MCF 10A (cell line): ENCODE measurements at places on chromosomes 4 and X.

DNA sequence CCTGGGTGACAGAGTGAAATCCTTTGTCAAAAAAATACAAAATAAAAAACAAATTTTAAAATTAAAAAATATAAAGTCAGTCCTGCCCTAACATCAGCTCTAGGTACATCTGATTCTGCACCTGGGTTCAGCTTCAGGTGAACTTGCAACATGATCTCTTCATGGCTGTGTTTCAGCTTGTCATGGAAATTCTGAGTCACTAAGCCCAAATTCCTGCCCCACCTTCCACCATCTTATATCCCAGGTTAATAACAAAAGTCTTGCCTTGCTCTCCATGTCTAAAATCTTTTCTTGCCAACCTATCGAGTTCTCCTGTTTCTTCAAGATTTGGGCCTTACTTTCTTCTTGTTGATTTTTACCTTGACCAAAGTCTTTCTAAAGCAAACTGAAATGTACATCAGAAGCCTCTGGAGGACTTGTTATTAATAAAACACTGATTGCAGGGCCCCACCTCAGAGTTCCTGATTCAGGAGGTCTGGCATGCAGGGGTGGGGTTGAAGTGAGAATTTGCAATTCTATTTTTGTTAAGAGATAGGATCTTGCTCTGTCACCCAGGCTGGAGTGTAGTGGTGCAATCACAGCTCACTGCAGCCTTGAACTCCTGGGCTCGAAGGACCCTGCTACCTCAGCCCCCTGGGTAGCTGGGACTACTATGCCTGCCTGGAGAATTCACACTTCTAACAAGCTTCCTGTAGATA is 125.8 kb upstream of the VCX3A start:
- peak; percentile 2 for DNase-seq

DNA sequence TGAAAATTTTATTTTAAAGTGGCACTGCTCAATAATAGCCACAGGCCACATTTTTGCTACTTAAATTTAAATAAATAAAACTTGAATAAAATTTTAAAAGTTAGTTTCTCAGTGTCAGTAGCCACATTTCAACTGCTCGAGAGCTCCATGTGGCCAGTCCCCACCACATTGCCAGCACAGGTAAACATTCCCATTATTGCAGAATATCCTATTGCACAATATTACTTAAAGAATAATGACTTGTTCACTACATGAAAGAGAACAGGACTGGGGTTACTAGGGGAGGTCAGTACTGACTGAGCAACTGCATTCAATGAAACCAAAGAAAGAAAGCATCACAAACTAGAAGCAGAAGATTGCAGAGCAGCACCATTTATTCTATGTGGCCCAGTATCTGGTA is 2201.6 kb upstream of the TENM3 start:
- peak; percentile 62 for DNase-seq

GRCh38 chr4:77153006-77153405 is 4.0 kb upstream of the CCNG2 start:
- DNase-seq, result no peak

DNA sequence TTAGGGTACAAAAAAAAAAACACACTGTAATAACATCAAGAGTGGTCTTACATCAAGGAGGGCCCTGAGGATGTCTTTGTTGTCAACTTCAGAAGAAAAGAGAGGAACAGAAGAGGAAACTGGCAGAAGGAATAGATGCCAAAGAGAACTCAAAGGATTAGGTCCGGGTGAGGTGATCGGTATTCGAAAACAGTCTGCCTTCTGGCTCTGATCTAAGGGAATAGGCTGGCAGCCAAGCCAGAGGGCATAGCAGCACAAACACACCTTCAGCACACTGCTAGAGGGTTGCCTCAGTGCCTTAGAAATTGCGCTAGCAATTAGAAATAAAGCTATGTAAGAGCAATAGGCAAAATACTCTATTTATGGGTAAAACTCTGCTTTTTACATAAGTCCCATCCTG is 91.4 kb upstream of the TTC29 start:
- no peak for DNase-seq

GRCh38 chrX:80021621-80022020 is 7.1 kb downstream of the TBX22 start:
- no peak for DNase-seq

DNA sequence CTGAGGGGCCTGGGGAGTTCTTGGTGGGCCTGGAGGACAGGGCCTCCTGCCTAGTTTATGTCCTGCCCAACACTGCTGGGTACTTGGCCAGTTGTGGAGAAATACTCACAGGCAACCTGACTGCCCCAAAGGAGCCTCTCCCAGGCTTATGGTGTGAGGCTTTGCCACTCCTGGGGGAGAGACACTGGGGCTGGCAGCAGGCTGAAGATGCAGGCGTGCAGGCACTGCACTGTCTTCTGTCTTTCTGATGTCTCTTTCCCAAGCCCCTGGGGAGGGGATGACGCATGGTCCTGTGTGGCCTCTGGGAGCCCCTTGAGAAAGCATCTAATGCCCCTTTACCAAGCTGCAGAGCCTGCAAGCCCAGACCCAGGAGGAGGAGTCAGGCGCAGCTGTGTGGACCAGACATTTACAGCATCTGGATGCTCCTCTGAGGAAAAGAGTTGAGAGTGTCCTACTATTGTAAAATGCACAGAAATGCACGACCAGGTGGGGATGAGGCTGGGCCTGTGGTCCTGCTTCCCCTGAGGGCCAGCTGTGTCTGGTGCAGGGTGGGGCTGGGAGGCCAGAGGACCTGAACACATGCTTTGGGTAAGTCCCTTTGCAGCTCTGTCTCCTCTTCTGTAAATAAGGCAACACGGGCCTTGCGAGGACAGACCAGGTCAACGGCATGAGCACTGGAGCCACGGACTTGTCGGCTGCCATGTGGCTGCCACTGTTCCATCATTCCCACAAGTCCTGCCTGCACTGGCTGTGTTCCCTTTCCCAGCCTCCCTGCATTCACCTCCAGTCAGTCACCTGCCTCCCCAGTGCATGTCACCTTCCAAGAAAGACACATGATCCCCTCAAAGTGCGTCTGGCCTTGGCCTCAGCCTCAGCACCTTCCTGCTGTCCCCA is 8.4 kb downstream of the TMEM271 start:
- no peak for DNase-seq

DNA sequence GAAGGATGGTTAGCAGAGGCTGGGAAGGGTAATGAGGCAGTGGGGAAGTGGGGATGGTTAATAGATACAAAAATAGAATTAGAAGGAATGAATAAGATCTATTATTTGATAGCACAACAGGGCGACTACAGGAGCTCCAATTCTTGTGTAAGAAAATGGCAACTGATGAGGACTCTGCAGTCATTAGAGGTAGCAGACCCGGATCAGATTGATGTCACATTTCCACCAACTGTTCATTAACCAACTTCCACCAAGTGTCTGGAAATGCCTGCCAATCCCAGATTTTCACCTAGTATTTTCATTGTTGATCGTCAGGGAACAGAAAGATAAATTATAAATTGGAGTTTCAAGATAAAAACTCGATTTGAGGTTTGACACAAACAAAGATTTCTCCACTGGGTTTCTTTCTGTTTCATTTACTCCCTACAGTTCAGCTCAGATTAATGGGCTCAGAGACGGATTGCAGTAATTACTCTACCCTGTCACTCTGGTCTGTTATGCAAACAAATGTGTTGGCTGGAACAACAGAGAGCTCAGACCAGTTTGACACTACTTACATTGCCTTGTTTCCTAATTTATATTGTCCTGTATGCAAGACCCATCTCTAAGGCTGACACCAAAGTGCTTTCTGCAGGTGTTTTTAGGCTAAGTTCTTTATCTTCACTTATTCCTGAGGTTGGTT is 909.2 kb upstream of the PRKX start:
- no peak for DNase-seq

DNA sequence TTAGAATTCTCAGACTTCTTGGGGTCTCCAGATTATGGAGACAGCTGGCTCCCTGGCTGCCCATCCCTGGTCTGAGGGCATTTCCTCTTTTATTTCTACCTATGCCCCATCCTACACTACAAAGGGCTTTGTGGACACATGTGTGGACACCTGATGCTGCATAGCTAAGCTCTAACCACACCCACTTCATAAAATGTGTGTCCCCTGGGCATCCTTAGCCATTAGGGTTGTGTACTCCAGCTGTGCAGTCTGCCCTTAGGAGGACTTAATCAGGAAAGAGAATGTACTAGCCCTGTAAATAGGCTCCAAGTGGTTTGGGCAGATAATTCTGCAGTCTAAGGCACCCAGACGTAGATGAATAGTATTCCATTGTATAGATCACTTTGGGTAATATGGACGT is 47.0 kb downstream of the COQ2 start:
- DNase-seq, result no peak

DNA sequence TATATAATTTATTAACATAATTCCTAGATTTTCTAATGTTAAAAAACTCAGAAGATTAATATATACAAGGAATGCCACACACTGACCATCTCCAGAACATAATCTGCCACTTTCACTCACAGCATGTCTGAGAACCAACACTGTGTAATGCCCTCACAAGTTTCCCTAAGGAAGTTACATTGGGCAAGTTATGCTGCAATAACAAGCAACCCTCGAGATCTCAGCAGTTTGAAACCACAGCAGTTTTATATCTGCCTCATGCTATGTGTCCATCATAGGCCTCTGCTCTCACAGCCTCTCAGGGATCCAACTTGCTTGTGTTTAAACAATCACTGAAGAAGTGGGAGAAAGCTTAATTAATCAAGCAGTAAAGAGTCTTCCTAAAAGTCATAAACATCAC is 250.0 kb upstream of the SLC7A11 start:
- no peak for DNase-seq

DNA sequence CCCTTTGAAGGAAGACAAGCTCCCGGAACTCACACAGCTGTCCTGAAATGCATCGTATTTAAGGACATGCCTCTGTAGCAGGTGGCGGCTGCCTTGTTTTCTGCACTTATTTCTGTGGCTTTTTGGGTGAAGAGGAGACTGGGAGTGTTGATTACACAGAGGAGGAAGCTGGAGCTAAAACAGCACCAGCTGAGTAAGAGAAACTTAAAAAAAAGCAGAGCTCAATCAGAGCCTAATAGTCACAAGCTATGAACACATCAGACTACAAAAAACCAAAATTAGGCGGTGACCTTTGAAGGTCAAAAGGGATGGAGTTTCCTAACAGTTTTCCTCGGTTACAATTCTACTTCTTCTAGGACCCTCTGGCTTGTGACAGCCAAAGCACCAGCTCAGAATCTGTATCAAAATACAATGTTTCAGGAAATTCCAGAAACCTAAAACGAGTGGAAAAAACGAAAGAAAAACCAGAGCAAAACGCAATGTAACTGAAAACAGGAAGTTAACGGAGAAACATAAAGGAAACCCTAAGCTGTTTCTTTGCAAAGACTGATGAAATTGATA is 13.5 kb downstream of the PRKX start:
- no peak for DNase-seq

DNA sequence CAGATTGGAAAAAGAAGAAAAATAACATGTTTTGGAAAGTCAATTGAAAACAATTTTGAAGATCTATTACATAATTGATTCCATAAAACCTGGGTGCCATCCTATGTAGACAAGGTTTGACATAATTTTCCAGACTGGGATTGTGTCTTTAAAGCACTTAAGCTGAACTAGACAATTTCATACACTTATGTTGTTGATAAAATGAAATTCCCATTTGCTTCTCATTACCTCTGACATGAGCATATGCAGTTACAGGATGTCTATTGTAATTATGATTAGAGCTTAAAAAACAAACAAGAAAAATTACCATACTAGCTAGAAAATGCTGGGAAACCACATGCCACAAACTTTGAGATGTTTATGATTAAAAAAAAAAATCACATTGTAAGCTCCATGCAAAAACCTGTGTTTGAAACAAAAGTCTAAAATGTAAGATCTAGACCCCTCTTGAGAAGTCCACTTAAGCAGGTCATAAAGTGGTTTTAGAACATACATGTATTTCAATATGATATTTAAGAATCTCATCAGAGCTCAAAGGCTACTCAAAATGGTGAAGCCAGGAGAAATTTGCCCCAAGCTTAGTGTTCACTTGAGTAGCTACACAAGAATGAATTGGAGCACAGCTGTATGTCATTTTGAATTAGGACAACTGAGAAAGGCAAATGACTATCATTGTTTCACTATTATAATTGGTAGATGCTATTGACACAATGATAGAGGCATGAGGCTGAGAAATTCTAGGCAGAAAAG is 181.1 kb upstream of the PABPC4L start:
- no peak for DNase-seq

DNA sequence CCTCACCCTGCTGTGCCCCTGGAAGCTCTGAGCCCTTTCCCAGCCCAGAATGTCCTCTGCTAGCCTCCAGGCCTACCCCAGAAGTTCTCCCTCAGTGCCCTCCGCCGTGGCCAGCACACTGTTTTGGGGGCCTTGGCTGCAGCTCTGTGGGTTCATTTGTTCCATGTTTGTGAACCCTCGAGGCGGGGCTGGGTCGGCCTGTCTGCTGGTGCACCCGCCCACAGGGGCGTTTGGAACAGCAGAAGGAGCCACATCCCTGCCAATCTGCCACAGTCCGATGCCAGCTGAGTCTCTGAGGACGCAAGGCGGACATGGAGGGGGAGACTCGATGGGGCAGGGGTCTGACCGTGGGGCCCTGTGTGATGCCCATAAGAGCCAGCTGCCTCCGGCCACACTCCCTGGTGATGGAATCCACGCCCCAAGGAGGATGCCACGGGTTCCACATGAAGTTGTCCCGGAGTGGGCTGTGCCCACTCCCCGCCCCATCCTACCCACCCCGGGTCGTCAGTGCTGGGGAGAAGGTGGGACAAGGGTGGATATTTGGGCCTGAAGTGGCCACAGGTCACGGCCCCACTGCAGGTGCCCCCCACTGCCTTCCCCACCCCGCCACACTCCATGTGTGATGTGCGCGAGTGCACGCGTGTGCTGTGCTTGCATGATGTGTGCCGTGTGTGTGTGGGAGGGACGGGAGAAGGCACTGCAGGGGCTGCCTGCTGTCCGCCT is 7.1 kb downstream of the ATP5ME start:
- no peak for DNase-seq

DNA sequence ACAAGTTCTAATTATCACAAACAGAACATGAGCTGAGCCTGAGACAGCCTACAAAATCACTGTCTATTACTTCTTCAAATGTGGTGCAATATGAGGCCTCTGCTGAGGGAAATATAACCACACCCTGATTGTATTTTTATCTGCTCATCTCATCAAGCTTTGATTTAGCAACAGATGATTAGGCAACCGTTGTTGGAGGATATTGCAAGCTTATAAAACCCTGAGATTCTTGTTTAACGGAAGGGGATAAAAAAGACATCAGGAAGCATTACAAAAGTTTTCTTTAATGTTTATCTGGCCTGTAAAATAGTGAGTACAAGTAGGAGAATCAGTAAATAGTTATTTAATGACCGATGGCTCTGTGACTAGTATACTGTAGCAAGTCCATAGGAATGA is 108.5 kb downstream of the ZNF330 start:
- peak; percentile 93 for DNase-seq
